ENCODE measurements at places on chromosomes 2 and 18. TPM values are rescaled to one million over a fixed set of nuclear protein-coding genes. Genes with fewer than 3 reads are reported as not detected.

The TACR1 gene
- total RNA-seq = 0.14 TPM

The TPO gene
- total RNA-seq = 0.27 TPM

The AGXT gene
- not detected for total RNA-seq

The ADD2 gene
- total RNA-seq = 6.4 TPM

The REG1B gene
- total RNA-seq = not detected

The ERICH2 gene
- not detected for total RNA-seq

The SLC9A2 gene
- total RNA-seq = not detected

The ABCG5 gene
- total RNA-seq = not detected

The EMILIN2 gene
- 3.3 TPM for total RNA-seq

The HSPE1 gene
- total RNA-seq = 56.2 TPM

The TUBA3D gene
- total RNA-seq = not detected

DNA sequence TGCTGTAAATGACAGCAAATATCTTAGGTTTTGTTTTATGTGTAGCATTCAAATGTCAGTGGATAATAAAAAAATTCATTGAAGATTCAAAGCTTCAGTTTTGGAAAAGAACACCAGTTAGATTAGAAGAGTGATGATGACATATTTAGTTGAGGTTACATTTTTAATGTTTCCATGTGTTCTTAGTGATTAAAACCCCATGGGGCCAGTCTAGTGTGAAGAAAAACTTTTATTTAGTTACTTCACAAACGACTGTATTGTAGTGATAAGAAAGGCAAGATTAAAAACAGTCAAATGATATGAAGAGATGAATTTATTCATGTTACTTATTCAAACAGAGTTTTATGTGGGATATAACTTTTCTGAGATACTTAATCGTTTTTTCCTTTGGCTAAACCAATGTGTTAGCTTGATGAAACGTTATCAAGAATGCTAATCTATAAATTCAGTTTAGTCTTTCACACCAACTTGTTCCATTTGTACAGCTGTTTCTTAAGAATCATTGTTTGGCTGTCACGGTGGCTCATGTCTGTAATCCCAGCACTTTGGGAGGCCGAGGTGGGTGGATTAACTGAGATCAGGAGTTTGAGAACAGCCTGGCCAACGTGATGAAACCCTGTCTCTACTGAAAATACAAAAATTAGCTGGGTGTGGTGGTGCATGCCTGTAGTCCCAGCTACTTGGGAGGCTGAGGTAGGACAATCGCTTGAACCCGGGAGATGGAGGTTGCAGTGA, 11.6 kb downstream of the BMPR2 start:
- no peak for DNase-seq
- no peaks in the 10 kb centered on the region for H3K27me3 ChIP-seq
- H3K36me3 ChIP-seq = no peaks in the 10 kb centered on the region
- H3K4me3 ChIP-seq = no peak overlapping the region

- no peaks in the 10 kb centered on the region for H3K36me3 ChIP-seq
- no peak overlapping the region for H3K27ac ChIP-seq
- peak; percentile 11 for DNase-seq
- no peak overlapping the region for H3K4me3 ChIP-seq
Measured at GRCh38 chr2:165791421-165792103, 2.5 kb downstream of the GALNT3 start.

GRCh38 chr18:57918601-57919000, 115.5 kb upstream of the ATP8B1 start:
- H3K27ac ChIP-seq = no peak overlapping the region
- no peaks in the 10 kb centered on the region for H3K27me3 ChIP-seq
- no peak for DNase-seq
- no peaks in the 10 kb centered on the region for H3K36me3 ChIP-seq

DNA sequence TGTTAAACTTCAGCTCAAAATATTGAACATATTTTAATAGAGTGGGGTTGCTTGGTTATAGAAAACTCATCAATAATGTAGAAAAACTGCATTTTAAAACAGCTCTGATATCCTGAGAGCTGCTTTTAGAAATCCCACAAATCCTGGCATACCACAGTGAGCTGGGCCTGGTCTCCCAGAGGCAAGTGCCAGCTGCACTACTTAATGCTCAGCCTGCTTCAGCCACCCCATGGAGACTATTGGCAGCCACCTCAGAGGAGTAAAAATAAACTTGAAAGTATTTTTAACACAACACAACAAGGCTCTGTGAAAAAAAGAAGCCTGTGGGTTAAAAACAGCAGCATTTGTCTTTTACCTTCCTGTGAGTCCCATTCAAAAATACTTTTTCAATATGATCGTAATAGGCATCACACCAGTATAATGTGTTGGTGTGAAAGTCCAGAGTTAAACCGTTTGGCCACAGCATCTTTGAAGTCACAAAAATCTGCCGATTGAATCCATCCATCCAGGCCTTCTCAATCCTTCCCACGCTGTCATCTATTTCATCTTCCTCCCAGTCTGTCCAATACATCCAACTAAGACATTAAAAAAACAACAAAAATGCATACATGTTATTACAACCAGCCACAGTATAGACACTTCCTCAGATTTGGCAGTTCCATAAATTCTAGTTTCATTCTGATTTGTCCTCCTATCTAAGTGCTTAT, 1115.3 kb downstream of the LRP1B start:
- no peak for DNase-seq
- no peaks in the 10 kb centered on the region for H3K4me1 ChIP-seq
- H3K36me3 ChIP-seq = no peaks in the 10 kb centered on the region
- H3K27me3 ChIP-seq = no peaks in the 10 kb centered on the region
- no peak overlapping the region for H3K27ac ChIP-seq
- no peak overlapping the region for H3K4me3 ChIP-seq

DNA sequence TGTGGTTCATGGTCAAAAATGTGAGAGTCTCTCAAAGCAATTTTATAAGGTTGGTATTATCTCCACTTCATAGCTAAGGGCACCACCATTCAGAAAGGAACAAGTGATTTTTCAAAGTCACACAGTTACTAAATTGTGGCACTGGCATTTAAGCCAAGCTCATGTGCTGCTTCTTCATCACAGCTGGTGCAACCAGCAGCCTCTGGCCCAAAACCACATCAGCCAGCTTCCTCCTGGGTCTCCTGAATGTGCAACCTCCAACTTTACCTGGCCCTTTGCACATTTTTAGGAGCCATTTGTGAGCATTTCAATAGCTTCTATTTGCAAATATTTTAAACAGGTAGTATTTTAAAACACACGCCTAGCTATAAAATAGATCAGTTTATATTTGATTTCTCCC, 293.7 kb downstream of the BCL11A start:
- no peak overlapping the region for H3K4me3 ChIP-seq
- DNase-seq = no peak
- no peaks in the 10 kb centered on the region for H3K27me3 ChIP-seq
- H3K27ac ChIP-seq = no peak overlapping the region

- no peaks in the 10 kb centered on the region for H3K4me1 ChIP-seq
- H3K4me3 ChIP-seq = no peak overlapping the region
- DNase-seq = no peak
- H3K27me3 ChIP-seq = peaks cover 17% of the 10 kb centered on the region
Measured at GRCh38 chr2:10980886-10981425, 69.2 kb downstream of the KCNF1 start.

DNA sequence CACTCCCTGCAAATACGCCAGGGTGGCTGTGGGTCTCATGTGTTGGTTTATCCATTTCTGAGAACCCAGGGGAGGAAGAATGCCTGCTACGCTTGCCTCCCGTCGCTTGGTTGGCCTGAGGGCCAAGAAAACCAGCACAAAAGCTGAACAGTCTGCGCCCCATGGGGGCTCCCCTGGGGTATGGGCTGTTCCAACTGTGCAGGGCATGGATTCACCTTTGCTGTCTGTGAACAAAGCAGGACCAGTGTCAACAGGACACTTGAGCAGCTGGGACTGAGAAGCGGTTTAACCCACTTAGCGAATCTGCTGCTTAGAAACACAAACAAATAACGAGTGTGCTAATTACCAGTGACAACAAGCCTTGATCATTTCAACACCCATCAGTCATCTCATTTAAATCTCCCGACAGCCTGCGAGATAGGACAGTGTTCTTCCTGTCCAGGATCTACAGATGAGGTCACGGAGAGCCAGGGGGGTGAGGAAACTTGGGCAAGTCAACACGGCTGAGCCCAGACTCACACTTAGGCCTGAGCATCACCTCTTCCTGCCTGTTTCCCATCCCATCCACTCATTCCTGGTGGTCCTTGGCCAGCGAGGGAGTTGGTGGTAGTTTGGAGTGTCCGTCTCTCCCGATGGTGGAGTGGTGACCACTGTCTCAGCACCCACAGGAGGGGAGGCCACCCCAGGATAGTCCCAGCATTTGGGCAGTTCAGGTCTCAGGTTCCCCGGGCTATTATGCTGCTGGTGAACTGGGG, 111.6 kb upstream of the HAAO start:
- no peak overlapping the region for H3K4me3 ChIP-seq
- no peak overlapping the region for H3K27ac ChIP-seq
- H3K27me3 ChIP-seq = no peaks in the 10 kb centered on the region

DNA sequence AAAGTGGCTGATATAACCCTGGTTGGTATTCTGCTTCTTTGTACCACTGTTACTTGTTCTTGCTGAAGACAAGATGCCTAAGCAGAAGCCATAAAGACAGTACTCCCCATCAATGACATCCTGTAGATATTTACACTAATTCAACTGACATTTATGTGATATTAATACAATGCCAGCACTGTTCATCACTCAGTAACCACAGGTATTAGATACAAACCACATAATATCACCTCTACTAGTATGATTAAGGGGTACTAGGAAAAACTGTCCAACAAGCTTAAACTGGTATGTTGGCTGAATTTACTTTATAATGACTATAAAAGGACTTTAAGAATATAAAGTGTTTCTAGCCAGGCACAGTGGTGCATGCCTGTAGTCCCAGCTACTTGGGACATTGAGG, 65.8 kb downstream of the RTN4 start:
- DNase-seq = no peak
- H3K27me3 ChIP-seq = no peaks in the 10 kb centered on the region

- H3K36me3 ChIP-seq = no peaks in the 10 kb centered on the region
- no peak for DNase-seq
- peaks cover 3% of the 10 kb centered on the region for H3K27me3 ChIP-seq
- H3K4me1 ChIP-seq = no peaks in the 10 kb centered on the region
Measured at GRCh38 chr18:44862112-44862511, 181.4 kb downstream of the SETBP1 start.

- no peak overlapping the region for H3K4me3 ChIP-seq
- H3K36me3 ChIP-seq = no peaks in the 10 kb centered on the region
- no peak for DNase-seq
- no peak overlapping the region for H3K27ac ChIP-seq
- no peaks in the 10 kb centered on the region for H3K4me1 ChIP-seq
Measured at GRCh38 chr2:237351796-237352195, 62.2 kb downstream of the COL6A3 start.

- no peak overlapping the region for H3K27ac ChIP-seq
- H3K27me3 ChIP-seq = no peaks in the 10 kb centered on the region
- H3K4me1 ChIP-seq = no peaks in the 10 kb centered on the region
- H3K4me3 ChIP-seq = no peak overlapping the region
- no peak for DNase-seq
Measured at GRCh38 chr2:211835695-211836094, 702.9 kb downstream of the ERBB4 start.

GRCh38 chr2:69188182-69188900, 175.4 kb downstream of the ANTXR1 start:
- H3K4me3 ChIP-seq = no peak overlapping the region
- H3K27ac ChIP-seq = no peak overlapping the region
- DNase-seq = no peak
- H3K27me3 ChIP-seq = no peaks in the 10 kb centered on the region
- H3K4me1 ChIP-seq = no peaks in the 10 kb centered on the region
- no peaks in the 10 kb centered on the region for H3K36me3 ChIP-seq

DNA sequence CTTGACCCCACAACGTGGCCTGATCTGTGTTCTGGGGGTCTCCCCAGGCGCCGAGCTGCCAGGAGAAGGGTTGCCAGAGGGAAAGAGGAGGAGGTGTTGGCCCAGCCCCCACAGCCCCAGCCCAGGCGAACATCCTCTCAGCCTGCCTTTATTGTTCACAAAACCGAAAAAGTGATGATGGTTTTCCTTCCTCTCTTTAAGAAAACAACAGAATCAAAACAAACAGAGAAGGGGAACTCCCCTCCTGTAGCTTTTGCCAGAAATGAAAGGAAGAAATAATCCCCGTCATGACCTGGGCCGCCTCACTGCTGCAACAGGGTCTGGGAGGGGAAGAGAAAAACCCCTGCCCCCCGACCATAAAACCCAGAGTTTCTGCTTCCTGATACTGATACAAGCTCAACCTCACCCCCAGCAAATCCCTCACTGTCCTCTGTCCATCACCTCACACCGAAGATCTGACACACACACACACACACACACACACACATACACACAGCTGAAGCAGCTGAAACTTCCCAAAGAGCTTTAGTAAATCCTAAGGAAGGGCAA, 52.0 kb downstream of the ZFP36L2 start:
- DNase-seq = peak; percentile 69
- H3K4me3 ChIP-seq = peak overlapping the region; percentile 12
- H3K4me1 ChIP-seq = peaks cover 100% of the 10 kb centered on the region
- H3K27ac ChIP-seq = peak overlapping the region; percentile 97

DNA sequence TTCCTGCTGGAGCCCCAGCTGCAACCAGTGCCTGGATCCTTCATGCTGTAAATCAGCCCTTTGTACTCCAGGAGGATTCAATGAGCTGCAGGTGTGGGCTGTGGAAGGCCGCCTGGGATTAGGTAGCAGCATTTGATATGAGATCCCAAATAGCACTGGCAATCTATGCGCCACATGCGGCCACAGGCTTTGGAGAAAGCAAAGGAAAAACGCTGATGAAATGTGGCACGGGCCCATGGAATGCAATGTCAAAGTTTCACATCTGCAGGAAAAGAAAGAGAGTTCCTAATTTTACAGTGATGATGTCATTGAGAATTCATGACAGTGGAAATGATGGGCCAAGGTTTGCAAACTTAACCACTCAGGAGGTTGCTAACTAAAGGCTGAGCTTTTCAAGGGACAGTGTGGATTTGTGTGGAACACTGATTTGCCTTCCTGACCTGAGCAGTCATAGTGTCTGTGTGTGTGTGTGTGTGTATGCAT, 216.4 kb upstream of the OSR1 start:
- H3K4me3 ChIP-seq = no peak overlapping the region
- no peak overlapping the region for H3K27ac ChIP-seq
- H3K27me3 ChIP-seq = peaks cover 6% of the 10 kb centered on the region

GRCh38 chr2:96537734-96538486, 1.4 kb downstream of the ARID5A start:
- H3K4me3 ChIP-seq = peak overlapping the region; percentile 90
- DNase-seq = peak; percentile 81
- no peaks in the 10 kb centered on the region for H3K27me3 ChIP-seq
- peaks cover 76% of the 10 kb centered on the region for H3K4me1 ChIP-seq

- peaks cover 6% of the 10 kb centered on the region for H3K4me1 ChIP-seq
- no peaks in the 10 kb centered on the region for H3K36me3 ChIP-seq
Measured at GRCh38 chr2:1032030-1032429, 81.4 kb downstream of the SNTG2 start.
